ENCODE measurements at places on chromosomes 6 and 20.
A peak's percentile ranks its signal among the peaks of the same experiment; 100 is the strongest.

DNA sequence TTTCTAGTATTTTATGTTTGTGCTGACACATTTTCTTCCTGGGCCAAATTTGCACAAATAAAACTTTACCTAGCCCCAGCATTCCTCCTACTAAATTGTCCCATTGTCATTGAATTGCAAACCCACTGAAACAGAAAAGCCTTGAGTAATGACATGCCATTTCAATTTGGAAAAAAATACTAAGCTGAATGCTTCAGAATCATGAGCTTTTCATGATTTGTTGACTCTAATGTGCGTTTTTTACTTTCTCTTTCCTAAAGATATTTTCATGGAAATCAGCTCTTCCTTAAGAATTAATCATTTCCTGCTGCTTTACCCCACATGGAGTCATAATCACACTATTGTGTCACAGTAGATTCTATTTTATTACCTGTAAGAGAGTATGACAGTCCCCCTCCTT is 47.4 kb downstream of the TRDN start:
- DNase-seq, result no peak

- no peak for DNase-seq
These were observed 2.5 kb upstream of the HLA-DRA start for GRCh38 chr6:32436995-32437836.

- DNase-seq, result no peak
These were observed 31.5 kb upstream of the TBC1D32 start for GRCh38 chr6:121365536-121366521.

- no peak for DNase-seq
These were observed 1.7 kb downstream of the TRERF1 start for GRCh38 chr6:42449917-42450476.

GRCh38 chr6:162198925-162199324 is 528.6 kb downstream of the PRKN start:
- DNase-seq, result no peak

DNA sequence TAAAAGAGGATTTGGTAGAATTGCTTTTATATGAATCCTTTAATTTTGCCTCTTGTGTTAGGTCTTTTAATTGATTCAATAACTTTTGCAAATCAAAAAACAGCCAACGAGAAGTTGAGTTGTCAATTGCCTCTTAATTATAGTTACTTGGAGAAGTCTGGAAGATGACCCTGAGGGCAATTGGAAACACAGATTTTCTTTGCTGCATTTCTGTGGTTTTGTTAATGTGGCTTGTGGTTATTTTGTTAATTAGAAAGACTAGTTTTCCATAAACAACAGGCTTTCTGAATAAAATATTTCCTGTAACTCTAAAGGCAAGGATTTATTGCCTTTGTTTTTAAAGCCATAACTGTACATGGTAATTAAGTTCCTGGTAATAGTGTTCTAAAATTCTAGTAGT is 513.0 kb downstream of the EPHA7 start:
- DNase-seq, result no peak

- no peak for DNase-seq
These were observed 121.4 kb upstream of the CEP162 start for GRCh38 chr6:84348801-84349200.

DNA sequence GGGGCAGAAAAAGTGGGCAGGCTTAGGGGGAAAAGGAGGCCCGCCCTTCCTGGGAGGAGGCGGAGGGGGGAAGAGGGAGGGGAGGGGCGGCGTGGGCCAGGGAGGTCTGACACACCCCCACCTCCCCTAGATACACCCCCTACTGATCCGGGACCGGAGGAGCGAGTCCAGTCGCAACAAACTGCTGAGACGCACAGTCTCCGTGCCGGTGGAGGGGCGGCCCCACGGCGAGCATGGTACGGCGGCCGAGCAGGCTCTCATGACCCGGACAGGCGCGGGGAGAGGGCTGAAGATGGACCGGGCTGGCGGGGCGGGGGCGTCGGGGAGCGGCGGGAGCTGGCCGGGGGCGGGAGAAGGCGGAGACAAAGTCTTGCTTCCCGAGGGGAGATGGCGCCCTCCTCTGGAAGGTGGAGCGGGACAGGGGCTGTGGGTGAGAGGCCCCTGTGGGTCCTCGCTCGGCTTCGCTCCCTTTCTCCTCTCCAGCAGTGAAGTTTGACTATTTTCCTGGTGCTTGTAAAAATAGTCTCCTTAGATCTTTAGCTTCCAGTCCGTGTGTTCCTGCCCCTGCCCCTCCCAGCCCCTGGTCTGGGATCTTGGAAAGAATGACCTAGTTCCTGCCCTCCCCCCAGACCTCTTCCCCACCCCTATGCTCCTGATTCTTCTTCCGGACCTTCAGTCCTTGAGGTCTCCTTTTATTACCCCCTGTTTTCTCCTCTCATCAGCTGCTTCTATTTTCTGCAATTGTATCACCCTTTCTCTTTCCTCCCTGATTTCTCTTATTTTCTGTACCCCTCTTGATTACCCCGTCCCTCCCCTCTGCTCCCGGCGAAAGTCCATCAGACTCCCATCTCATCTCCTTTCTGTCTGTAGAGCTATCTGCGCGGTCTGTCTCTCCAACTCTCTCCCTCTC is 6.1 kb downstream of the SYNGAP1 start:
- peak; percentile 93 for DNase-seq

- no peak for DNase-seq
These were observed 1.4 kb upstream of the SRXN1 start for GRCh38 chr20:654417-654750.

DNA sequence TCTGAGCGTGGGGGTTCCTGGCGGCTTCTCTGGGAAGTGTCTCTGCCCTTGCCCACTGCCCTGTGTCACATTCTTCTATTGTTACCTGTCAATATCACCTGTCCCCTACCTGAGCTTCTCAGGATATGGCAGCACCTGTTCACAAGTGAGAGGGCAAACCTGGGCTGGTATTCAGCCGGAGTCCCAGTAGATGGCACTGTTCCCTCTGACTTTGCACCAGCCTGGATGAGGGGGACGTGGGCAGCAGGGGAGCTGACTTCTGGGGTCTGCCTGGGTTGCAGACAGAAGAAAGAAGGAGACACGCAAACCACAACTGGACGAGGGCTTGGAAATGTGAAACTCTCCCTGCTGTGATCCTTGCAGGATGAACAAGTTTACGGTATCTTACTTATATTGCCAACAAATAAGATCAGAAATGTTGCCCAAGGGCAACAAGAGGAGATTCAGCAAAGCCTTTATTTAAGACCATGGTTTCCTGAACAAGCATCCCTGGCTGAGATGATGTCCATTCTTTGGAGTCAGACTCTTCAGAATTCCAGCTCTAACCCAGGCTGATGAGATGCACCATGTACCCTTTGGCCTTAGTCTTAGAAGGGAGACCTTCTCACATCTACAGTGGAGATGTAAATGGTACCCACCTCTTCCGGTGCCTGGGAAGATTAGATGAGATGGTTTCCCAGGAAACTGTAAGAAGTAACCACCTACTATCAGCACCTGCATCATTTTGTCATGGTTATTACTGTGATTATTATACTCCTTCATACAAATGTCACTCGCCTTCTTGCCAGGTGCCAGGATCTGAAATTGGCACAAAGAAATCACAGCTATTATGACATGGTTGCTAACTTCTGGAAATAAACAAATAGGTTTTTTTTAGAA is 400.0 kb upstream of the CDH4 start:
- no peak for DNase-seq

DNA sequence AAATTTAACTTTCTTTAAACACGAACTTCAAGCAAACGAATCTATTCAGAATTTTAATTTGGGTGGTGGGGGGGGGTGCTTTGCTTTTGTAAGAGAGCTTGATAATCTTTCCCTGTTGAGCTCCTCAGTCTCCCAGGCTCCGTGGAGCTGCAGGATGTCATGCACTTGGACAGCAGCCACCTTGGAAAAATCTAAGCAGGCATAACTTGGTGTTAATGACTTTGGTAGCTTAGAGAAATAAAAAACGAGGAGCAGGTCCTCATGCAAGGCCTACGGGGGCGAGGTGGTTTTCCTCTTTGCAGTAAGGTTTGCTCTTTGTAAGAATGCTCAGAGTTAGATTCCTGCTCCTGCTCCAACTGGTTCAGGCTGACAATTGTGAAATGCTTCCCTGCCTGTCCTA is 102.3 kb downstream of the EDN1 start:
- DNase-seq, result no peak

DNA sequence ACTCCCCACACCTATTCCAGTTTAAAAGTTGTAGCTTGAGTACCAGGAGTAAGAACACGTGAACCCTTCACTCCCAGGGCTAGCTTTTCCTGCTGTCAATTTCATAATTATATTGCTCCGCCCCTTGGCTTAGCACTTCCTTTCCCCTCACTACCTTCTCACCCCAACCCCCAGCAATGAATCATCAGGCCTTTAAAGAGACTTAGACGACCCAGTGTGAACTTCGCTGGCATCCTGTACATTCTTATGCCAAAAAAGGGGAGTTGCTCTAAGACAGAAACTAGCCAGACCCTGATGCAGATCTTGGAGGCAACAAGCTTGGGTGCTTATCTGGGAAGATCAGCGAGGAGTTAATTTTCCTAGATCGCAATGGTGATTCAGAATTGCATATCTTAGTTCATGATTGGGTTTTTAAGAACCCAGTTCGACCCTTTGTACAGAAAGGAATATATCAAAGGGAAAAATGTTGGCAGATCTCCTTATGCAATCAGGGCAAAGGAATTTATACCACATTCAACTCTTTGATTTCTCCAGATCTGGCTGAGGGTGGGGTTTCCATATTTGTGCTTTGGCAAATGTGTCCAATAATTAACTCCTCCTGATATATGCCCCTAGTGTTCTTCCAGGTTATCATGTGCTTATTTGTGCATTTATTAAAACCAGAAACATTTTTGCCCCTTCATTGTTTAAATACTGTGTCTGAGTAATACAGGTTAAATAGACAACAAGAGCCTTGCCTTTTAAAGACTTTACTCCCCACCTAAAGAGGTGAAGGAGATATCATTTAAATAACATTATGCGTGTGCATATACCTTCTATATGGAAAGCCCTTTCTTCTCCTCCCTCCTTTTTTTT is 8.1 kb upstream of the ATXN1 start:
- DNase-seq, result no peak

GRCh38 chr6:48986105-48986504 is 476.9 kb downstream of the MMUT start:
- DNase-seq, result no peak

DNA sequence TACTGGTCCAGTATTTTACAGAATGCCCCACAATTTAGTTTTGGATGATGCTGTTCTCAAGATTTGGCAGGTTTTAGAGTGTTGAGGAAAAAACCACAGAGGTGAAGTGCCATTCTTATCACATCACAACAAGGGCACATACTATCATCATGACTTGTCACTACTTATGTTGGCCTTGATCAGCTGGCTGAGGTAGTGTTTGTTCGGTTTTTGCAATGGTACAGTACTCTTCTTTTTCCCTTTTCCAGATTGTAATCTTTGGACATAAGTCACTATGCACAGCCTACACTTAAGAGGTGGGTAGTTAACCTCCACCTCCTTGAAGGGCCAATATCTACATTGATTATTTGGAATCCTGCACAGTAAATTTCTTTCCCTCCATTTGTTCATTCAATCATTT is 8.8 kb downstream of the TENT5A start:
- DNase-seq, result no peak

GRCh38 chr6:133977983-133978895 is 25.2 kb downstream of the TBPL1 start:
- DNase-seq, result no peak

DNA sequence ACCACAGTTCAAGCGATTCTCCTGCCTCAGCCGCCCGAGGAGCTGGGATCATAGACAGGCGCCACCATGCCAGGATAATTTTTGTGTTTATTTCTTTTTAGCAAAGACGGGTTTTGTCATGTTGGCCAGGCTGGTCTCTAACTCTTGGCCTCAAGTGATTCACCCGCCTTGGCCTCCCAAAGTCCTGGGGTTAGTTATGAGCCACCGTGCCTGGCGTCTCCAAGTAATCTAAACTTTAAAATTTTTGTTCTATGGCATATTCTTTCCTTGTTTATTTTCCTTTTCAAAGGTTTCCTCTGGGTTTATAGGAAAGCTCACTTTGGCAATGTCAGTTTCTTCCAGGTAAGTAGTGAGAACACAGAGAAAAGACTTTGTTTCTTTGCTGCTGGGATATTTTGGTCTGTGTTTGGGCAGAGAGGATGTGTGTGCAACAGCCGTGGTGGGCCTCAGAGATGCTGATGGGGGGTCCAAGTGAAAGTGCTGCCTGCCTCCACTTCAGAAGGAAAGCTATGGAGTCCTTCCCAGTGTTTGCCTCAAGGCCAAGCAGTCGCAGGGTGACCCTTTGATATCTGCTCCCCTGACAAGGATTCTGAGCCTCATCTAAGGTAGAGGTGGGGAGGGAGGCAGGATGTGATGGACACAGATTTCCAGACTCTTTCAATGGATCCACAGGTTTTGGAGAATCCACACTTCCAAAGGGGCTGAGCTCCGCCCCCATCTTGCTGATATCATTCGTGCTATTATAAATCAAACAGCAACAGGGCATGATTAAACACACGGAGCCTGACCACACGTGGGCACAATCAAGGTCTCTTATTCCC is 2.3 kb downstream of the LRP11 start:
- DNase-seq, result no peak

GRCh38 chr6:28335564-28336283 is at the start of gene ZSCAN31:
TSS of gene ZSCAN31 (minus strand) at chr6:28336148. CDS start at chr6:28329683, 6,465 bp downstream.
- DNase-seq, result no peak

DNA sequence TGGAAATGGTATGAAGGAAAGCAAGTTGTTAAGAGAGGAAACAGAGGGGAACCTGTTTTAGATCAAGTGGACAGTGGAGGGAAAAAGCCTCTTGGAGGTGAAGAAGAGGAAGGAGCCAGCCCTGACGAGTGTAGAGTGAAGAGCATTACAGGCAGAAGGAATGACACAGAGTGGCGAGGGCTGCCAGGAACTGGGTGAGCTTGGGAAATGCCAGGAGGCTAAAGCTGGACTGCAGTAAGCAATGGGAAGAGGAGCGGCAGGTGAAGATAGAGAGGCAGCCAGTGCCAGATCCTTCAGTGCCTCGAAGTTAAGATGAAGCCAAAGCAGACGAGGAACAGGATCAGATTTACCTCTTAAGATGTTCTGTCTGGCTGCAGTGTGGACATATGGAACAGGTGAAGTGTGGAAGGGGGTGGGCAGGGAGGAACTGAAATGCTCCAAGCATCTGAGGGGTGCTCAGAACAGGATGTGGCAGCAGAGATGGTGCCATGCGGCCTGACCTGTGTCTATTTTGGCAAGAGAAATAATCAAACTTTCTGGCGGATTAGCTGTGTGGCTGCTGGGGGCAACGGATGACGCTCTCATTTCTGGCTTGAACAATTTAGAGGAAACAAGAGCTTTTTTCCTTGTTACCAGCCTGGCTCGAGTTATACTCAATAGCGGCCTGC is 748.4 kb downstream of the PTPRT start:
- no peak for DNase-seq

DNA sequence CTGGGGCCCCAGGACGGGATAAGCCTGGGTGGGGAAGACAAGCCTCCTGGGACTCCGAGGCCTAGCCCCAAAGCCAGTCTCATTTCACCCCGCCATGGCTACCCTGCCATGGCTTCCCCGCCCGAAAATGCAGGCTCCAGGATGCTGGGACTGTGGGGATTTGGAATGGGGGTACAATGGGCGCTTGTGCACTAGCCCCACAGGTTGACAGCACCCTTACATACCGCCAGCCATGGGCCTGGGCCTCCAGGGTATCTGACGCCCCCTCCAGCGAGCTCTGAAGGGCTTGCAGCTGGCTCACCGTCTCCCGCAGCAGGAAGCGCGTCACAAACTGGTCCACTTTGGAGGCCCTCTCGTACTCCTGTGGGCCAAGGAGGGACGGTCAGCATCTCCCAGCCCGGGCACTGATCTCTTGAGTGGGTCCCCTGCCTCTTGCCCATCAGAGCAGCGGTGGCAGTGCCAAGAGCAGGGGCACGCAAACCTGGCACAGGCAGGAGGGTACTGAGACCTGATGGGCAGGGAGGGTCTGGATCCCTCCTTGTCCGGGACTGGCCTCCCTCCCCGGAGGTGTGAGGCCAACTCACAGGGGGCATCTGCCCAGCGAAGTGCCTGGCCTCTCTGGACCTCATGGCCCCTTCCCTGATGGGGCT is 2.0 kb upstream of the C20orf144 start:
- DNase-seq, result no peak
